ENCODE measurements at places on chromosomes 4 and X.

GRCh38 chrX:67044866-67045265 is 406.0 kb upstream of the EDA2R start:
- no peak for DNase-seq

GRCh38 chr4:7513671-7514070 is 78.9 kb upstream of the PSAPL1 start:
- no peak for DNase-seq

DNA sequence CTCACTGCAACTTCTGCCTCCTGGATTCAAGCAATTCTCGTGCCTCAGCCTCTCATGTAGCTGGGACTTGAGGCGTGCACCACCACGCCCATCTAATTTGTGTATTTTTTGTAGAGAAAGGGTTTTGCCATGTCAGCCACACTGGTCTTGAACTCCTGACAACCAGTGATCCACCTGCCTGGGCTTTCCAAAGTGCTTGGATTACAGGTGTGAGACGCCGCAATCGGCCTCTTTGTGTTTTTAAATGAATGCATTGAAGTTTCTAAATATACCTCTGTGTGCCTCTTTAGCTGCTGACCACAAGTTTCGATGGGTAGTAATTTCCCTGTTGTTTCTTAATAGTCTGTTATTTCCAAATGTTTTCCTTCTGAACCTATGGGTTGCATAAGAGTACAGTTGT is 765.3 kb upstream of the GRIA3 start:
- no peak for DNase-seq

DNA sequence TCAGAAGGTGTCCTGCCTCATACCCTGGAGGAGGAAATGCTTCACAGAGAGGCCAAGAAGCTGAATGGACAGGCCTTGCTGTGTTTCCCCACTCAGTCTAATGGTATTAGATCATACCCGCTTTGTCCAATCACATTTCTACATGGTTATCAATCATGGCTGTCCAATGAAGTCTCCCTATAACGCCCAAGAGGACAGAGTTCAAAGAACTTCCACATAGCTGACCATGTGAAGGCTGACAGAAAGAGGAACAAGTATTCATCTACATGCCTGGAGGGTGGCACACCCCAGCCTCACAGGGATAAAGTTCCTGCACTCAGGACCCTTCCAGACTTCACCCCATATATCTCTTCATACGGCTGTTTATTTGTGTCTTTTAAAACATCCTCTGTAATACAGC is 123.4 kb downstream of the MANBA start:
- no peak for DNase-seq

GRCh38 chrX:2220829-2221567 is 279.8 kb downstream of the DHRSX start:
- DNase-seq, result no peak

DNA sequence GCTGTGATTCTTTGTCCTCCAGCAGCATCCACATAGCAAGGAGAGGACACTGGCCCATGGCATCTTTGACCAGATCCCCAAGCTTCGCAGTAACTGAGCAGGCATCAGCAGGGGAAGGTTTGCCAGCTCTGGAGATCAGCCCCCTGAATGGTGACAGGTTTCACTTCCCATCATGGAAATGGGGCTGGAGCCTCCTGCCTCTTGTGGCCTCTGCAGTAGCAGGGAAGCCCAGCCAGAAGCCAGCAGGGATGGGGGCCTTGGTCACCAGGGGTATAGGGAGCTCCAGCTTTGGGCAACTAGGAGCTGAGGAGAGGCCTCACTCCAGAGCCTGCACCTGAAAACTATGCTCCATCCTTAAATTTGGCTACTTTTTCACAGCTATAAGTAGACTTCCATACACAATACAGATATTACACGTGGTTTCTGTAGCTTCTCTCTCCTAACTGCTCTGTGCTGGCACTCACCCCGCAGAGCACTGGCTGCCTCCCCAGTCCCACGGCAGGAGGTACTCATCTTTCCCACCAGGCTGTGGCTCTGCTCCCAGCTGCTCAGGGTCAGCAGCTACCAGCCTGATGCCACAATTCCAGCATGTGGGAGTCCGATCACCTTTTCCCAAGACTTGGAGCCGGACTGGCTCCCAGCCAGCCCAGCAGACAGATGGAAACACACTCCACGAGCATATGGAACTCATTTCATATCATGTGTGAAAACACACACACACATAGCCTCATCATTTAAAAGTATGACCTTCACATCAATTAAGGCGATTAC is 2.8 kb downstream of the TMEM271 start:
- no peak for DNase-seq

Measured in NCI-H187 treated with DMSO at 0.1 percent for 48 hours (cell line).